ENCODE measurements at places on chromosomes 7 and 10. TPM values are rescaled to one million over a fixed set of nuclear protein-coding genes. Genes with fewer than 3 reads are reported as not detected.

DNA sequence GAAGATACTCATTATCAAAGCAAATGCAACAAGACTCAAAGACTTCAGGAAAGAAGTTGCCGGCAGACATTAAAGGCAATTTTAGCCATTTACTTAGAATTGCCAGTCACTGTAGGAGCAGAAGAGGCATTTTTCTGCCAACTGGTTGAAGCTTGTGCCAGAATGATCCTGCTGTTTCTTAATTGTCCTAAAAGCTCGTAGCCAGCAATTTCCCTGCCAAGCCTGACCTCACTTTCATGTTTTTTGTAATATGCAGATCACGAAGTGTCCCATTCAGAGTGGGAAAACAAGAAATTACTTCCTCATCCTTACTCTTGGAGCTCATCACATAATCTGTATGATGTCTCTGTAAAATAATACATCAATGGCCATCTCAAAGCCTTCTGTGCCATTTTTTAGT is 130.9 kb upstream of the ANKRD1 start:
- no peak for DNase-seq

DNA sequence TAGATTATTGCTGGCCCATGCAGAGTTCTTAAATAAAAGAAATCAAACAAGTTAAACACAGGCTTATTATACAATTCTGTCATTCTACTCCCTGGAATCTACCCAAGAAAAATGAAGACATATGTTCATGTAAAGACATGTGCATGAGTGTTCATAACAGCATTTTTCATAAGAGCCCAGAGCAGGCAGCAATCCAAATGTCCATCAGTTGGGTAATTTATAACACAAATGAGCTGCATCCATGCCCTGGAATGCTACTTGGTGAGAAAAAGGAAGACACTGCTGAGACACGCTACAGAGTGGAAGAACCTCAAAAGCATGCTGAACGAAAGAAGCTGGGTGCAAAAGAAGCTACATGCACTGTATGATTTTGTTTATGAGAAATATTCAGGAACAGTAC is 342.6 kb downstream of the TCERG1L start:
- no peak for DNase-seq

GRCh38 chr7:148807436-148807835 is 76.7 kb downstream of the EZH2 start:
- no peak for DNase-seq

GRCh38 chr7:17406738-17407137 is 108.3 kb downstream of the AHR start:
- DNase-seq: no peak

DNA sequence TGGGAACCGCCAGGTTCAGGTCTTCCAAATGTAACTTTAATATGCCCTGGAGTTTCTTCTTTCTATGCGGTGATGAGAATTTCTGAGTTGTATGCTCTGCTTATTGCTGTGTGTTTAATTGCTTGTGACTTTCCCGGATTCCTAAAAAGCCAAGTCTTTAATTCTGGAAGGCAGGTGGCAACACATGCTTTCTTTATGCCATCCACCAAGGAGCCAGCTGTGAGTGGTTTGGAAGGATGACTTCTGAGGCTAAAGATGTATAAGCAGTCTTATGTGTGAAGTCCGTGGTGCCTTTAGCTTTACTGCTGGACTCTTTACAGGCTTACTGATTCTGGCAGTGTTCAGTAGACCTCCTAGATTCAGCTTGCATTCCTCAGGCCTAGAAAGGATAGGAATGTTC is 3.1 kb downstream of the SDK1 start:
- no peak for DNase-seq

The FBXO24 gene
- total RNA-seq: 0.25 TPM

The SPDYE5 gene
- total RNA-seq: not detected

The ZNF727 gene
- 0.13 TPM for total RNA-seq

The IRF5 gene
- total RNA-seq: 0.26 TPM

The HMX3 gene
- not detected for total RNA-seq

All from dermis microvascular lymphatic vessel endothelial cell (primary cell).